ENCODE measurements at places on chromosomes 13 and 19. TPM values are rescaled to one million over a fixed set of nuclear protein-coding genes. Genes with fewer than 3 reads are reported as not detected.

GRCh38 chr13:39918620-39919236, 263.3 kb downstream of the COG6 start:
- H3K36me3 ChIP-seq, result no peaks in the 10 kb centered on the region
- no peak for DNase-seq
- H3K4me1 ChIP-seq, result no peaks in the 10 kb centered on the region

- no peak overlapping the region for H3K4me3 ChIP-seq
- H3K4me1 ChIP-seq, result no peaks in the 10 kb centered on the region
- DNase-seq, result no peak
- H3K36me3 ChIP-seq, result no peaks in the 10 kb centered on the region
- H3K27me3 ChIP-seq, result no peaks in the 10 kb centered on the region
These were observed 485.4 kb downstream of the RFC3 start for GRCh38 chr13:34303346-34303745.

GRCh38 chr13:23348262-23349127, 85.0 kb downstream of the SACS start:
- H3K27me3 ChIP-seq, result no peaks in the 10 kb centered on the region
- no peak overlapping the region for H3K4me3 ChIP-seq
- H3K36me3 ChIP-seq, result peaks cover 86% of the 10 kb centered on the region
- DNase-seq, result no peak

- H3K36me3 ChIP-seq, result peaks cover 11% of the 10 kb centered on the region
- no peak for DNase-seq
- peak overlapping the region; percentile 49 for H3K27ac ChIP-seq
- peaks cover 65% of the 10 kb centered on the region for H3K4me1 ChIP-seq
- H3K27me3 ChIP-seq, result no peaks in the 10 kb centered on the region
- no peak overlapping the region for H3K4me3 ChIP-seq
These were observed 53.3 kb downstream of the STK24 start for GRCh38 chr13:98523455-98524102.

- no peaks in the 10 kb centered on the region for H3K27me3 ChIP-seq
- peak overlapping the region; percentile 90 for H3K4me3 ChIP-seq
- H3K4me1 ChIP-seq, result peaks cover 39% of the 10 kb centered on the region
- no peak for DNase-seq
- peaks cover 62% of the 10 kb centered on the region for H3K36me3 ChIP-seq
These were observed 1.7 kb downstream of the INTS6 start for GRCh38 chr13:51451134-51451466.

IFT88 gene
- total RNA-seq, result 7.5 TPM

WDR62 gene
- 44.5 TPM for total RNA-seq

CYP2S1 gene
- total RNA-seq, result 0.95 TPM

All from activated CD8-positive, alpha-beta T cell treated with anti-CD3 and anti-CD28 coated beads, Interleukin-2, amount 10 ng/mL, durations not matched to agents 7 days and 5 days (primary cell).